ENCODE measurements at places on chromosomes 13 and 19.

DNA sequence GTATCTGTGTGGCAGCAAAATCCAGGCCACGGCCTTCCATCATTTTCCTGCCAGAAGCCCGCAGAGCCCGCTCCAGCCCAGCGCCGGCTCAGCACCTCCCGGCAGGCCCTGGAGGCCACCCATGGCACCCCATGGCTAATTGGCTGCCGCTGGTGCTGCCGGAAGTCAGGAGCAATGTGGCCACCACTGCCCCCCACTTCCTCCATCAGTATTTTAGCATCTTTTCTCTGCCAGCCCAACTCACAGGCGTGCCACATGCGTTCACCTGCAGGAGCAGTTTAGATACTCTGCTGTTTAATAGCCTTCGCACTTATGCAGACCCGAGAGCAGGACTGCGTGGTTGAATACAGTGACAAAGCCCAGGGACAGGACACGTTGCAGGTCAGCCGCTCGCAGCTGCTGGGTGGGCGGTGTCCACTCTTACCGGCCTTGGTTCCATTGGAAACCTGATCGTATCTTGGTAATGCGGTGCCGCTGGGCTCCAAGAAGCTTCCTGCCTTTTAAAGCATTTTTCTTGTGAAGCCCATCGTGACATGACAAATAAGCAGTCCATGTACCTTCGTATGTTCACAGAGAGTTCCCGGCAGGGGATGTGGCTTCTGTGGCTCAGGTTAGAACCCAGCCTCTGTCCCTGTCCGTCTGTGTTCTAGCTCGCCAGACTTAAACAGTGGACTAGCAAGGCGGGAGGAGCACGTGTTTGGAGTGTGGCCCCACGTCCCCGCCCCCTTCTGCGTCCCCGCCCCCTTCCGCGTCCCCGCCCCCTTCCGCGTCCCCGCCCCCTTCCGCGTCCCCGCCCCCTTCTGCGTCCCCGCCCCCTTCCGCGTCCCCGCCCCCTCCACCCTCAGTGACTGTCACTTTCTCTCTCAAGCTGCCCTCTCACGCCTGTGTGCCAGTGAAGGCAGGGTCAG, 162.0 kb upstream of the SOX1 start:
- DNase-seq: no peak

GRCh38 chr13:100899720-100900316, 225.2 kb upstream of the TMTC4 start:
- no peak for DNase-seq

DNA sequence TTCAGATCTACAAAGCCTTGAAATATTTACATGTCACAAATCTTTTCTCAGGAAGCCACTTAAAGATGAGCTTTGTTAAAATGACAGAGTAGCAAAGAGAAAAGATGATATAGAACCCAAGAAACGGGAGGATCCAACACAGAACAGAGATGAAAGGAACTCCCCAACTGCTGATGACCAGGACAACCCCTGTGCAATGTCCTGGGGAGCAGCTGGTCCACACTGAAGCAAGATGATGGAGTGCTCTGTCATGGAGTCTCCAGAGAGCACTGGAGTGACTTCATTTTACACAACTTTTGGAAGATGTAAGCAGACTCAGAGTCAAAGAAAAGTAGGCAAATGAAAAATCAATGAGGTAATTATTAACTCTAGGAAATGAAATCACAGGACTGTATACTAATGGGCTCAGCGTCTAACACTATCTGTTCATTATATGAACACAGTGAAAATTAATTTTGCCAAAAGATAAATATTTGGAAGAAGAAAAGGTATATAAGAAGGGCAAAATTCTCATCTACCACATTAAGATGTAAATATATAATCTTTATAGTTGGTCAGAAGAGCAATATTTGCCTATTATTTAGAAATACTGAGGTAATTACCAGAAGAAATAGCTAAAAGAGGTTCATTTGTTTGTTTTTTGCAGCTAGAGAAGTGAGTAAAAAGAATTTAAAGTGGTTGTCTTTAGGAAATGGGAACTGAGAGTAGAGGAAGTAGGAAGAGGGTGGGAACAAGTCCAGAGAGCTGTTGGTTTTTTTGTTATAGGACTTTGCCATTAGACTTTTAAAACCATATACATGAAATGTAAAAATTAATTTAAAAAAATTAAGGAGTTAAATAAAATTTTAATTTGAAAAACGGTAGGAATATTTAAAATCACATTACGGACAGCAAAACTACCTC, 30.5 kb downstream of the MTRF1 start:
- DNase-seq: no peak

DNA sequence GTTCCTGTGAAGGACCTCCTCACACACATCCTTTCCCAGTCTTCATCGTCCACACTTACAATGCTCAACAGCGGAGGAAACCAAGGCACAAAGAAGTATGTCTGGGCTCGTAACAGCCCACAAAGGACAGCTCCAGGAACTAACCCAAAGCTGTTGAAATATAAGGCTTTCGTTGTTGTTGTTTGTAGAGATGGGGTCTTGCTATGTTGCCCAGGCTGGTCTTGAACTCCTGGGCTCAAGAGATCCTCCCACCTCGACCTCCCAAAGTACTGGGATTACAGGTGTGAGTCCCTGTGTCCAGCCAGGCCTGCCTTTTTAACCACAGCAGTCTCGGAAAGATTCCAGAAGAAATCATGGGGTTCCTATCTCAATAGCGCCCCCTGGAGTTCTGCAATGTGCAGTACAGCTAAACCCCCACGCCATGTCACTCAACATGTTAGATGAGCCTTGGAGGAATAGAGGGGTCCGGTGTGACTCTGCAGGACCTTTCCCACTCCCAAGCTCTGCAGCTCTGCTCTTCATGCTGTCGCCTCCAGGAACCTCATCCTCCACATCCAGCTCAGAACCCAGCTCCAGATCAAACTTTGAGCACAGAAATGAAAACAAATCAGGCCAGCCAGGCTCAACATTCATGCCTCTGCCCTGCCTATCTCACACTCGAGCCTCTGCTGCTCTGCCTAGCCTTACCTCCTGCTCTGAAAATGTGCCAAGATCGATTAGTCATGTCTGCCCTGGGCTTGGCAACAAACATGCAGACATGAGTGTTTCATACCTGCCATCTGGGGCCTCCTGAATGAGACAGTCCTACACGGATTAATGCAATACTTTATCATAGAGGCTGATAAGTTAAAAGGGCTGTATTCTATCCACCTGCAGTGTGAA, 7.5 kb downstream of the PLA2G4C start:
- no peak for DNase-seq

DNA sequence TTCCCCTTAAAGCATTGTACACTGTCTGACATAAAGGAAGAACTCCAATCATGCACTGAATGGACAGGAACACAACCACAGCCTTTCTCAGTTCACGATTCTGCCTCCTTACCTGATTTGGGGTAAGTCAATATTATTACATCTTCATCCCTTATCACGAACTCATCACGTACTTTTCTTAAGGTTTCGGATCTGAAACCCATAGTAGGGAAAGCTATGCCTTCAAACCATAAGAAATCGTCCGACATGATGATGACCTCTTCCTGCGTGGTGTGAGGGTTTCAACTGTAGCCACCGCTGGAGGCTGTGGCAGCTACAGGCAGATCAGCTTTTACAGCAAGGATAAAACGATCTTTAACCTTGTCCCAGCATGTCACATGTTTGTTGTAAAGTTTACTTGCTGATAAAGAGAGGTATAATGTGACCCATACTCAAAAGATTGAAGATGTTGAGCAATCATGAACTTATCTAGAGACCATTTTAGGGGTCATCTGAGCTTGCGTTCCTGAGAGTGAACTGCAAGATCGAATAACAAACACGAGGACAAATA, at the start of gene SULT2A1:
TSS of gene SULT2A1 (minus strand) at position 306 of the 550 bp plus-strand sequence. CDS start at position 248, 58 bp downstream.
- no peak for DNase-seq

DNA sequence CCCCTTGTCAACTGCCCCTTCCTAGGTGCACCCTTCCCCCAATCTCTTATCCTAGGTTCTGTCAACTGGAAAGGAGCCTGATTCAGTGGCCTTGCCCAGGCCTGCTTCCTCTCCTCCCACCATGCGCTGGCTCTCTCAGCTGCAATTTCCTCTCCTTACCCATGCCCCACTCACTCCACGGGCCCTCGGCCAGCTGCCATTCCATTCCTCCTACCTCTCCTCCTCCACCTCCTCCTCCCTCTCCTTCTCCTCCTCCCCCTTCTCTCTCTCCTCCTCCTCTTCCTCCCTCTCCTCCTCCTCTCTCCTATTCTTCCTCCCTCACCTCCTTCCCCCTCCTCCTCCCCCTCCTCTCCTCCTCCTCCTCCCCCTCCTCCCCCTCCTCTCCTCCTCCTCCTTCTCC, 9.6 kb upstream of the TIMM44 start:
- no peak for DNase-seq

DNA sequence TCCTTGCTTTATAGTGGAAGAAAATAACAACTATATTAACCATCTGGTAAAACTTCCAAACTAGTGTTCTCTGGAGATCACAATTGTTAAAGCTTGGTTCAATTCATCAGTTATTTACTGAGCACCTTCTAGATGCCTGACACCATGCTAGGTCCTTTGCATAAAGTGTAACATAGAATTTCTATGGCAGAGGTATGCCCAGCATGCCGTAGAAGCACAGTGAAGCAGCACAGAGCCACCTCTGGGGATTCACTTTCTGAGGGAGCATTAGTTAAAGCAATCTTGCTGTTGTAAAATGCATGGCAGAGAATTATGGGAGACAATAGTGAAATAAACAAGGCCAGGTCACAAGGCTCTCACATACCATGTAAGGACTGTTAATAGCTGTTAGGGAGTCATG, 75.2 kb downstream of the LRRC63 start:
- DNase-seq: no peak

- DNase-seq: no peak
These were observed 5.4 kb upstream of the EPN1 start for GRCh38 chr19:55669418-55670279.

DNA sequence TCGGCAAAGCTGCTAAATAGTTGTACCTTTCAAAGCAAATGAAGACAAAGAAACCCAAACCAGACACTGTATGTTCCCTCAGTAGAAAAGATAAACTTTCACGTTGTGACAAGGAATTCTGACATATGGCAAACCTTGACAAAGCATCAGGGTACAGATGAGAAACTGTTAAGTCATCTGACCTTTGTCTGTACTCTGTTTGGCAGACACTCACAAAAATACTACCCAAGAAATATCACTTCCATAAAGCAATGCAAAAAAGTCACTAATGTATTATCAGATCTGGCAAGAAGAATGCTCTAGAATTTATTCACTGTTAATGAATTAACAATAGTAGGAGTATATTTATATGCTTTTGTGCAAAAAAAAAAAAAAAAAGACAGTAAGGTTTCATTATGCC, 843.7 kb downstream of the DIAPH3 start:
- no peak for DNase-seq

DNA sequence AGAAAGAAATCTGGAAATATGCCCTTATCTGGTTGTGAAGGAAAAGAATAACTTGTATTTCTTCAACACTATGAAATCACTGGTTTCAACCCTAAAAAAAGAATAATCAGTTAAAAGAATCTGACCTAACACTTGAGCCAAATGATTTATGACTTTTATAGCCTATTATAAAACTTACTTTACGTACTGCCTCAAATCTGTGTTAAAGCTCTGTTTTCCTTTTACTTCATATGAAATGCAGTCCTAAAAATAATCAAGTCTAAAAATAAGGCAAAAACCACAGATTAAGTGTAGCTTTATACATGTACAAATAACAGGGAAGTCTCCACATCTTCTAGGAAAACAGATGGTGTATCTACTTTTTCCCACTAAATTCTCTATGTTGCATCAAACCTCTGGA, 101.3 kb downstream of the VWA8 start:
- no peak for DNase-seq

- DNase-seq: no peak
These were observed 629.1 kb downstream of the LIG4 start for GRCh38 chr13:107586216-107586615.

- no peak for DNase-seq
These were observed 9.4 kb downstream of the USHBP1 start for GRCh38 chr19:17255150-17255621.

- no peak for DNase-seq
These were observed 97.1 kb upstream of the UBAC2 start for GRCh38 chr13:99103536-99103935.

DNA sequence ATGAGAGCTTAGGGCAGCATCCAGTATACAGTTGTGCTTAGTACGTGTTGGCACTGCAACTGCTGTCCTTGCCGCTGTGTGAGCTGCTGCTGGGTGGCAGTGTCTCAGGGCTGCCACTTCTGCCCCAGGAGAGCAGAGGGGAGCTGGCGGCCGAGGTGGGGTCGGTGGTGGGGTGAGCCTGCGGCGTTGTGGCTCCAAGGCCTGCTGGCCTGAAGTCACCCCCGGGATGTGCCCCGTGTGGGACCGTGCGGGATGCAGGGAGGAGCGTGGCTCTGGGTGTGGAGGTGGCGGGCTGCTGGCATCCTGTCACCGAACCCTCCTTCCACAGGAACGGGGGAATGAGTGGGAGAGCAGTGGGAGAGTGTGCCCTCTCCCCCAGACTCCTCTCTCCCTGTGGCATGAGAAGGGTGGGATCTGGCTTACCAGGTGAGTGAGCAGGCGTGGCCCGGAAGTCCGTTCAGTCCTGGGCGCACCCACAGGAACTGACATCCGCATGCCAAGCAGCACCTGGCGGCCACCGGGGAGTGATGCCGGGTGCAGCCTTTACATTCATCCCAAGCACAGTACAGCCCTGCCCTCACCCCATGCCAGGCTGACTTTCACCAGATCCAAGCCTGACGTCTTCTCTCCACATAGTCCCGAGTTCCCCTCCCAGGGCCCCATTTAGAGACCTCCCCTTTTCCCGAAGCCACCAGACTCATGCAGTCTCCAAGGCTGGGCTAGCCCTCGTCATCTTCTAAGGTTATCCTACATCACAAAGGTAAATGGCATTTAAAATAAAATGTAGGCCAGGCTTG, 26.6 kb downstream of the MCF2L start:
- DNase-seq: no peak

DNA sequence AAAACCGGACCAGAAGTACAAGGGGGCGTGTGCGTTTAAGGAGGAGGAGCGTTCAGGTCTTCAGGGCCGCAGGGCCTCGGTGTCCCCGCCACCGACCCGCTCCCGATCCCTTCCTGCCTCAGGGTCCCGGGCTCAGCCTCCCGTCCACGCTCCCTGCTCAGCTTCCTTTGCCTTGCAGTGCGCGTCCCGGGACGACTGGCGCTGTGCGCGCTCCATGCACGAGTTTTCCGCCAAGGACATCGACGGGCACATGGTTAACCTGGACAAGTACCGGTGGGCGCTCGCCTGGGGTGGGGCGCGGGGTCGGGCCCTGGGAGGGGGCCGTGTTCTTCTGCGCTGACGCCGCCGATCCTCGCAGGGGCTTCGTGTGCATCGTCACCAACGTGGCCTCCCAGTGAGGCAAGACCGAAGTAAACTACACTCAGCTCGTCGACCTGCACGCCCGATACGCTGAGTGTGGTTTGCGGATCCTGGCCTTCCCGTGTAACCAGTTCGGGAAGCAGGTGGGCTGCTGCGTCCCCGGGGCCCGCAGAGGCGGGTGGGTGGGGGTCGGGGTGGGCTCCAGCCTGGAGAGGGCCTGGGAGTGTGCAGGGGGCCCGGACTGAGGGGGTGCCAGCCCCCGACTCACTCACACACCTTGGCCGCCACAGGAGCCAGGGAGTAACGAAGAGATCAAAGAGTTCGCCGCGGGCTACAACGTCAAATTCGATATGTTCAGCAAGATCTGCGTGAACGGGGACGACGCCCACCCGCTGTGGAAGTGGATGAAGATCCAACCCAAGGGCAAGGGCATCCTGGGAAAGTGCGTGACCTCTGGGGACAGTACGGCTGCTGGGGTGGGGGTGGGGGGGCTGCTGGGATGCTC, 1.4 kb downstream of the GPX4 start:
- no peak for DNase-seq

GRCh38 chr13:31460061-31460460, 260.3 kb downstream of the B3GLCT start:
- no peak for DNase-seq

- DNase-seq: no peak
These were observed 40.3 kb downstream of the RASL11A start for GRCh38 chr13:27310946-27311345.

Data from cortex of kidney (tissue), 1 donor.